Ovary (tissue), 10 donors: ENCODE measurements at places on chromosomes 16 and 17. TPM values are rescaled to one million over a fixed set of nuclear protein-coding genes. Genes with fewer than 3 reads are reported as not detected.

DNA sequence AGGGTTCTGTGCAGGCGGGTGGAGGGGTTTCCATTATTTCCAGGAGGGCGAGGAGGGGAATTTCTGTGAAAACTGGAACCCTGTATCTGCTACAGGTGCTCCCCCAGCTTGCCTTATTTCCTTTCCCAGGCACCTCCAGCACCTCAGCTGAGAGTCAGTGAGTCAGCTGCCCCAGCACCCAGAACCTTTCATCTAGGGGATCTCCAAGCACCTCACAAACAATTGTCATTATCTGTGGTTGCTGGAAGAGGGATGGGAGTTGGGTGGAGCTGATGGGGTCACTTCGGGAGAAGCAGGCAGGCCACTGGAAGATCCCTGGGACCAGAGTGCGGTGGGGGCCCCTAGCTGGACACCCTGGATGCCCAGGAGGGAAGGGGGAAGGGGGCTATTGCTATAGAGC, 10.0 kb upstream of the CLUH start:
- H3K4me3 ChIP-seq: no peak overlapping the region
- no peak overlapping the region for H3K27ac ChIP-seq
- no peaks in the 10 kb centered on the region for H3K36me3 ChIP-seq
- H3K27me3 ChIP-seq: no peaks in the 10 kb centered on the region

DNA sequence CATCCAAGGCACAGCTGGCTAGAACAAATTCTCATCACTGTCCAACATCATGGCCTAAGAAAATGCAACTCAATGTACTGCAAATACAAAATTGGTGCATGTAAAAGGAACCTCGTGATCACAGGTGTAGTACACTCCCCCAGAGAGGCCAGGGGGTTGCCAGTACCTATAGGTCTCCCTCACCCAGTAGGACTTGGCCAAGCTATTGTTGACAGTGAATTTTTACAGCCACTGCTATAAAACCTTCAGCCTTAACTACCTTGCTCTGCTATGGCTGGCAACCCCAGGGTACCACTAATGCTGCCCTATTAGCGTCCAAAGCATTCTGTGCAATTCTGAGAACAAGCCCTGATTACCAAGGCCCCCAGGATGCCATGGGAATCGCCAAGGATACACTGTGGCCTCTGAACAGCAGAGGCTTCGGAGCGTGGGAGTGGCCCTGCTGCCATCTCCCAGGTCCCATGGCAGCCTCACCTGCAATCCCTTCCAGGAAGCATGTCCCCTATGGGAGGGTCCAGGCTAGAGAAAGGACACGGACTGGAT, 67.6 kb downstream of the SDK2 start:
- no peak overlapping the region for H3K27ac ChIP-seq
- H3K27me3 ChIP-seq: no peaks in the 10 kb centered on the region
- no peaks in the 10 kb centered on the region for H3K4me1 ChIP-seq
- DNase-seq: no peak
- no peaks in the 10 kb centered on the region for H3K36me3 ChIP-seq
- H3K4me3 ChIP-seq: no peak overlapping the region

DNA sequence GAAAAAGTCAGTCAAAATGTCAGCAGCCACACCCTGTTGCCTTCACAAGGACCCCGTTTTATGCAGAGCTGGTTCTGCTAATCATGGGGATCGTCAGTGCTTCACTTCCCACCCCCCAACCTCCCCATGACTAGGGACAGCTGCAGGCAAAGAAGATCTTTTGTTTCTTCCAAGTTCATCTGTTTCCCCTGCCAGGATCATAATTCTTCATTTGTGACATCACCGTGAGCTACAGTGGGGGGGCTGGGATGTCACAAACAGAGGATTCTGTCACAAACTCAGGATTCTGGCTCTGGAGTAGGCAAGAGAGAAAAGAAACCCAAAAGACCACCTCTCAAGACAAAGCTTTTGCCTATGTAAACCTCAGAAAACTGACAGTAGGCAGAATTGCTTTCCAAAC, 24.7 kb downstream of the DNAJC7 start:
- DNase-seq: no peak
- no peaks in the 10 kb centered on the region for H3K36me3 ChIP-seq
- no peak overlapping the region for H3K27ac ChIP-seq
- H3K4me1 ChIP-seq: no peaks in the 10 kb centered on the region
- no peaks in the 10 kb centered on the region for H3K27me3 ChIP-seq

The NPIPB8 gene
- 0.28 TPM for total RNA-seq

DNA sequence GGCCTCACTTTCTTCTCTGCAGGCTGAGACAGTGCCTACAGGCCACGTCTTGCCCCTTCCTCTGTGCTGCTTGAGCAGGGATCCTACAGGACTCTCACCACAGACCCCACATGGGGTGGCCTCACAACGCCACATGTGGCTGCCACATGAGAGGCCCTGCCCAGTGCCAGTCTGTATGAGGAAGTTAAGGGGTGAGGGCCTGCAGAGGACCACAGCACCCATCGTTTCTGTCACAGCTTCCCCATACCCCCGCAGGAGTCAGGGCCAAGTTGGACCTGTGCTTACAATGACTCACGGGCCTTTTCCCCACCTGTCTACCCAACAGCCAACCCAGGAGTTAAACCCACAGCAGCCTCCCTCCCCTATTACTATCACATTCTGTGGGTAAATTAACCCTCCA, 2.9 kb upstream of the GSDMB start:
- H3K4me3 ChIP-seq: no peak overlapping the region
- H3K27me3 ChIP-seq: no peaks in the 10 kb centered on the region

The KRT33A gene
- total RNA-seq: not detected

DNA sequence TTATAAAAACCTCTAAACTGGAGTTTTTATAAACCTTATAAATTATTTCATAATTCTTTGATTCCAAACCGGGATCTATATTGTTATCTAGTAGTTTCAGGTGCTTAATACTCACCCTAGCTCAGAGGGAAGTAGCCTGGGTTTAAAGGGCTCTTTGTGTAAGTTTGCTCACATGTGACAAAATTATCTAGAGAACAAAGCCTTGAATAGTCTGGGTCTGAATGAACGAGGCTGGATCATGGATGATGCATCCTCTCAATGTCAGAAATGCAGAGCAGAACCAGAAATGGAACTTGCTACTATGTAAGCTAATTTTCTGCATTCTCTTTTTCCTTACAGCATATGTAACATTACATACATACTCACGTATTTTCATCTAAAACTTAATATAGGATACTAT, 103.9 kb upstream of the NETO2 start:
- H3K4me3 ChIP-seq: no peak overlapping the region
- DNase-seq: no peak
- H3K4me1 ChIP-seq: no peaks in the 10 kb centered on the region
- H3K27me3 ChIP-seq: no peaks in the 10 kb centered on the region
- no peak overlapping the region for H3K27ac ChIP-seq
- no peaks in the 10 kb centered on the region for H3K36me3 ChIP-seq

DNA sequence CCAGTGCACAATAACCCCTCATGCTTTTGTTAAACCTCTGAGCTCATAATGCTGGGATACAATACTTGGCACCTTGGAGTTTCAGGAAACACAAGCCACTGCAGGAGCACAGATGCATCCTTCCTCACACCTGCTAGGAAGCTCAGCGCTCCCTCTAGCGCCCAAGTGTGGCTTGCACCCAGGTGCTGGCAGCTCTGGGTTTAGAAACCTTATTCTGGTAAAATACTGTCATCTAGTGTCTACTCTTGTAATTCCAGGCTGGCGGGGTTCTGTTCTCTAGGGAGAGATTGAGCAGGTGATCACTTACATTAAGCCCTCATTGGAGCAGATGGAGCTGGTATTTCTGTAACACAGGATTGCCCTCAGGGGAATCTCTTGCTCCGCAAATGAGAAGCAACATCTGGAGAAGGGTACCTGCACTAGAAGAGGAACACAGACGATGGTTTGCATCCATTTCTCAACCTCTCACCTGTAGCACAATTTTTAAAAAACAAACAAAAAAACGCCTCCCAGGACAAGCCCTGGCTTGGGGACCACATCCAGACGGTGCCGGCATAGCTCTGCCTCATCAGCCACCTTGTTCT, 1.5 kb downstream of the CCL1 start:
- H3K4me1 ChIP-seq: no peaks in the 10 kb centered on the region
- H3K36me3 ChIP-seq: no peaks in the 10 kb centered on the region
- H3K27ac ChIP-seq: no peak overlapping the region
- no peak overlapping the region for H3K4me3 ChIP-seq
- peak; percentile 76 for DNase-seq
- no peaks in the 10 kb centered on the region for H3K27me3 ChIP-seq

GRCh38 chr17:56536766-56537165, 56.7 kb upstream of the NOG start:
- no peaks in the 10 kb centered on the region for H3K27me3 ChIP-seq
- no peaks in the 10 kb centered on the region for H3K36me3 ChIP-seq
- DNase-seq: no peak
- H3K27ac ChIP-seq: no peak overlapping the region
- no peaks in the 10 kb centered on the region for H3K4me1 ChIP-seq

The ADCY7 gene
- 36.4 TPM for total RNA-seq

DNA sequence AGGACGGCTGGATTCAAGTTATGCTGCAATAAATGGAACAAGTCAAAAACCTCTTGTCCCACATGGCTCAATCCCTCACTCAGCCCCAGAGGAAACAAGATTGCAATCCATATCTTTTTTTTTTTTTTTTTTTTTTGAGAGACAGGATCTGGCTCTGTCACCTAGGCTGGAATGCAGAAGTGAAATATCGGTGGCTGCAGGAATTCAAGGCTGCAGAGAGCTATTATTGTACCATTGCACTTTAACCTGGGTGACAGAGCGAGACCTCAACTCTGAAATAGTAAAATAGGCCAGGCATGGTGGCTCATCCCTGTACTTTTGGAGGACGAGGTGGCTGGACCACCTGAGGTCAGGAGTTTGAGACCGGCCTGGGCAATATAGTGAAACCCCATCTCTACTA, 2.7 kb upstream of the PDE6G start:
- no peaks in the 10 kb centered on the region for H3K27me3 ChIP-seq
- no peak for DNase-seq
- H3K27ac ChIP-seq: no peak overlapping the region
- H3K4me3 ChIP-seq: no peak overlapping the region
- H3K36me3 ChIP-seq: no peaks in the 10 kb centered on the region
- H3K4me1 ChIP-seq: no peaks in the 10 kb centered on the region

DNA sequence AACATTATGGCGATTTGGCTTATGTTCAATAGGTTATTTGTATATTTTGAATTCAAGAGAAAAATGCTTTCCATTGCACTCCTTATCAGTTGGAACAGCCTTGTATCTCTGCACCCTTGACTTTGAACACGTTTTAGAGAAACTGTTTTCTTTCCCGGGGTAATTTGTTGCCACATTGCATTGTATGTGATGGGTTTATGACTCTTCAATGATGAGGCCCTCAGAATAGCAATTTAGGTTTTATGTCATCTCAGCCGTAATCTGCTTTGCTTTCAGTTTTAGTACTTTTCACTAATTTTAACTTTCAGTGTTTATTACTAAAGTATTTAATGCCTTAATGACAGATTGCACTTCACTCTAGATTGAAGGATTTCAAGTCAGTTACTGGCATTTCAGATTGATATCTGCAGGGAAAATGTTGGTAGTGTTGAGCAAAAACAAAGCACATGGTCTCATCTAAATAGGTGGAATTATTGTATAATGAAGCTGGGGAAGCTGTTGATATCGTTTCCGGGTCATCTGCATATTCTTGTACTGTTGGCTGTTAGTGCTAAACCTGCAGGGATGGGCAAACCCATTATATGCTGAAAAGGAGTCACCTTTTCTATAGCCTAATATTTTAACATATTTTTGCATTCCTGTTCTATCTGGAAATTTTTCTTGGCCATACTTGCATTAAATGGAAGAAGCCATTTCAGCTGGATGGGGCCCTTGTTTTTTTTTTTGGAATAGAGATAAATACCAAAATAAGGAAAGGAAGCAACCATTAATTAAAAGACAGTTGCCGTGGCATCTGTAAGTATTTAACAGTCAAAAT, 2.0 kb downstream of the LUC7L3 start:
- no peak overlapping the region for H3K27ac ChIP-seq
- DNase-seq: no peak
- peaks cover 20% of the 10 kb centered on the region for H3K4me1 ChIP-seq
- peak overlapping the region; percentile 74 for H3K4me3 ChIP-seq

The KCTD13 gene
- total RNA-seq: 27.0 TPM

DNA sequence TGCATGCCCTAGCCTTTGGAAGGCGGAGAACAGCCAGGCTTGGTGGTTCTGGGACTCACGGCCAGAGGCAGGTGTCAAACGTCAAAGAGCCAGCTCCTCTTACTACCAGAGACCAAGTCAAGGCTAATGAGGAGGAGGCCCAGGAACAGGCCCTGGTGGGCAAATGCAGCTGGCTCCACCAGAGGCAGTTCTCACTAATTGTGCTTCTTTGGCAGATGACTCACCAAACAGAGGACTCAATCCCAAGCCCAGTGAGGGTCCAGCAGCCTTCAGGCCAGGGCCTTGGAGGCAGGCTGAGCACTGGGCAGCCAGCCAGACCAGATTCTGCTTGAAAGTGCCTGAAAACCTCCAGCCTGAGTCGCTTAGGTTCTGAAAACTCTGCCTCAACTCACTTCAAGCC, 336.5 kb upstream of the CDH5 start:
- no peaks in the 10 kb centered on the region for H3K4me1 ChIP-seq
- H3K4me3 ChIP-seq: no peak overlapping the region
- H3K27ac ChIP-seq: no peak overlapping the region
- no peak for DNase-seq
- no peaks in the 10 kb centered on the region for H3K27me3 ChIP-seq

The MTMR4 gene
- total RNA-seq: 26.9 TPM

DNA sequence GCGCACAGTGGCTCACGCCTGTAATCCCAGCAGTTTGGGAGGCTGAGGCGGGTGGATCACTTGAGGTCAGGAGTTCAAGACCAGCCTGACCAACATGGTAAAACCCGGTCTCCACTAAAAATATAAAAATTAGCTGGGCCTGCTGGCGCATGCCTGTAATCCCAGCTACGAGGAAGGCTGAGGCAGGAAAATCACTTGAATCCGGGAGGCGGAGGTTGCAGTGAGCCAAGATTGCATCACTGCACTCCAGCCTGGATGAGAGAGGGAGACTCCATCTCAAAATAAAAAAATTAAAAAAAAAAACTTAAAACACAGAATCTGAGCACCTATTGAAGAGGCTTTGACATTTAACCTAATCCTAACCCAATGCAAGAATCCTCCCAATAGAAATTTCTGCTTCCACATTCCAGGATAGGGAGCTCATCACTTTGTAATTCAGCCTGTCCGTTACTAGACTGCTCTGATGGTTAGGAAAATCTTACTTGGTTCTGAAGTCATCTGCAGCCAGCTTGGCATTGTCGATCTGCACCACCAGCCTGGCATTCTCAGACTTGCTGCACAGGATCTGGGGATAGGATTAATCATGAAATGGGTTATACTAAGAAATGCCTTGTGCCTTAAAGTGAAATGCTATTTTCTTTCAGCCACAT, 2.1 kb downstream of the KRT33B start:
- no peaks in the 10 kb centered on the region for H3K4me1 ChIP-seq
- no peak overlapping the region for H3K27ac ChIP-seq
- DNase-seq: no peak
- H3K4me3 ChIP-seq: no peak overlapping the region
- no peaks in the 10 kb centered on the region for H3K36me3 ChIP-seq
- no peaks in the 10 kb centered on the region for H3K27me3 ChIP-seq

The LPO gene
- not detected for total RNA-seq
